ENCODE measurements at places on chromosomes 11 and 22.

DNA sequence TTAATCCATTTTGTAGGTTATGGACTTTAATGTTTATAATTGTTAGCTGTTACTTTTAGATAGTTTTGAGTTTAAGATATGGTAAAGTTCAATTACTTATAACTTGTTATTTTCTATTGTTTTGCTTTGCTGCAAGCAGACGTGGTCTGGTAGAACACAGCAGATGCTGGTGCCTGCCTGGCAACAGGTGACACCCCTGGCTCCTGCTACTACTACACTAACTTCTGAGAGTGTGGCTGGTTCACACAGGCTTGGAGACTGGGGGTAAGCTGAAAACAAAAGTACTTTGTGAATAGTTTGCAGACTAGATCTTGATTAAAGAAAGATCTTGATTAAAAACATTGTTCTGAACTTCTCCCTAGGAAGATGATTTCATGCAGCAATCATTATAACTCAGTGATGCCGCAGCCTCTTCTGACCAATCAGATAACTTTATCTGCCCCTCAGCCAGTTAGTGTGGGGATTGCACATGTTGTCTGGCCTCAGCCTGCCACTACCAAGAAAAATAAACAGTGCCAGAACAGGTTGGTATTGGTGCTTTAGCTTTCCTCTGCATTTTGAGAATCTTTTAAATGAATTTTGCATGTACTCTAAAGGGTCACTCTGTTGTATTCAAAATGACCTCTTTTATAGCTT lies 90.4 kb downstream of the HIPK3 start:
- no peak for DNase-seq

DNA sequence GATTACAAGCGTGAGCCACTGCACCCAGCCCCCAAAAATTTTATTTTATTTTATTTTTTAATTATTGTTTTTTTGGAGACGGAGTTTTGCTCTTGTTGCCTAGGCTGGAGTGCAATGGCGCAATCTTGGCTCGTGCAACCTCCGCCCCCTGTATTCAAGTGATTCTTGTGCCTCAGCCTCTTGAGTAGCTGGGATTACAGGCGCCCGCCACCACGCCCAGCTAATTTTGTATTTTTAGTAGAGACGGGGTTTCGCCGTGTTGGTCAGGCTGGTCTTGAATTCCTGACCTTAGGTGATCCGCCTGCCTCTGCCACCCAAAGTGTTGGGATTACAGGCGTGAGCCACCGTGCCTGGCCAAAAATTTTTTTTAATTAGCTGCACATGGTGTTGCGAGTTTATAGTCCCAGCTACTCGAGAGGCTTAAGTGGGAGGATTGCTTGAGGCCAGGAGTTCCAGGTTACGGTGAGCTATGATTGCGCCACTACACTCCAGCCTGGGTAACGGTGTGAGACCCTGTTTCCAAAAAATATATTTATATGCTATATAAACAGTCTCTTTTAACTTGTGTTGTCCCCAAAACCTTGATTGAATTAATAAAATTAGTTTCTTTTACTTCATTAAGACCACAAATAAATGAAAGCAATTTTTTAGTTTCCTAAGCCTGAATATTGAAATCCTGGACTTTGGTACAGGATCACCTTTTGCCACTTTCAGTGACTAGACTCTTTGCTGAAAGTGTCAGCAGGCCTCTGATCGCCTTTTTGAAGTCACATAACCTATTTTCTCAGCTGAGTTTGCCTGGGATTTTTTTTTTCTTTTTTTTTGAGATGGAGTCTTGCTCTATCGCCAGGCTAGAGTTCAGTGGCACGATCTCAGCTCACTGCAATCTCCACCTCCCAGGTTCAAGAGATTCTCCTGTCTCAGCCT lies 16.2 kb downstream of the ATG13 start:
- DNase-seq = no peak

- no peak for DNase-seq
These were observed 102.1 kb downstream of the NECTIN1 start for GRCh38 chr11:119626871-119627270.

- no peak for DNase-seq
These were observed 2241.0 kb upstream of the RAG2 start for GRCh38 chr11:38839071-38839470.

- DNase-seq = no peak
These were observed 12.5 kb upstream of the CREB3L1 start for GRCh38 chr11:46264976-46265375.

- DNase-seq = no peak
These were observed 12.3 kb upstream of the MS4A6E start for GRCh38 chr11:60314635-60315321.

GRCh38 chr11:40986320-40986719 lies 473.1 kb downstream of the LRRC4C start:
- DNase-seq = no peak

DNA sequence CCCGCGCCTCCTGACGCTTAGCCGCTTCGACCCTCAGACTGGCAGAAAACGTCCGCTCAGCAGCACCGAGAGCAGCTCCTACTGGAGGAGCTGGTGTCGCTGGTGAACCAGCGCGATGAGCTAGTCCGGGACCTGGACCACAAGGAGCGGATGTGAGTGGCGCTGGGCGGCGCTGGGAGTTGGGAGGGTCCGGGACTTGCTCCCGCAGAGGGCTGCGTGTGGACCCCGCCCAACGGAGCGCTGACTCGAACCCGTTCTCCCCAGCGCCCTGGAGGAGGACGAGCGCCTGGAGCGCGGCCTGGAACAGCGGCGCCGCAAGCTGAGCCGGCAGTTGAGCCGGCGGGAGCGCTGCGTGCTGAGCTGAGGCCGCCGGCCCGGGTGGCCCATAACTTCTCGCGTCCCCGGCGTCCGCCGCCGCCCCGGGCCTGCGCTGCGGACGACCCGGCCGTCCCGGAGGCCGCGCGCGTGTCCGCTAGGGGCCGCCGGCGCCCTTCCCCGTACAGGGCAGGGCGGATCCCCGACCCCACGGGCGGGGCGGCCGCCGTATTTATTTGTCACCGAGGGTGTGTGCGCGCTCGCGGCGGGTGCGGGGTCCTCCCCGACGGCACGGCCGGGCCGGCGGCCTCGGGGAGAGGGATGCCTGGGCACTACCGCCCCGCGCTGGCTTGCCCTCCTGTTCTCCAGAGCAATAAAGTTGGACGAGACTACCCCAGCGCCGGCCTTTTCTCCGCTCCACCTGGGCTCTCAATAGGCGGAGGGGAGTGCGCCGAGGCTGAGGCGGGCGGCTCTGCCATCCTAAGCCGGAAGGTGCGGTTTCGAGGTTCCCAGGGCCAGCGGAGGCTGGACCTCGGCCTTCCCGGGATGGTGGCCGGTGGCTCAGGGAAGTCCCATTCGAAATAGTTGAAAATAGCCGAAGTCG lies 3.4 kb downstream of the KCNK7 start:
- DNase-seq = no peak

Measured in stimulated activated naive CD8-positive, alpha-beta T cell treated with anti-CD3 and anti-CD28 coated beads, Interleukin-15, amount 100 ng/mL, for 72 hours (primary cell).